ENCODE measurements at places on chromosomes 12 and 14. TPM values are rescaled to one million over a fixed set of nuclear protein-coding genes. Genes with fewer than 3 reads are reported as not detected.

The FICD gene
- total RNA-seq: 6.5 TPM

The MYF6 gene
- total RNA-seq: not detected

The CCND2 gene
- 562 TPM for total RNA-seq

The CPNE6 gene
- total RNA-seq: 2.4 TPM

The POTEM gene
- total RNA-seq: not detected

The KRT8 gene
- 94.6 TPM for total RNA-seq

The CLBA1 gene
- total RNA-seq: 6.5 TPM

GRCh38 chr12:66032739-66033138 is 97.8 kb downstream of the LLPH start:
- DNase-seq: no peak

- no peak for DNase-seq
These were observed 1100.3 kb downstream of the BCL11B start for GRCh38 chr14:98171654-98172053.

DNA sequence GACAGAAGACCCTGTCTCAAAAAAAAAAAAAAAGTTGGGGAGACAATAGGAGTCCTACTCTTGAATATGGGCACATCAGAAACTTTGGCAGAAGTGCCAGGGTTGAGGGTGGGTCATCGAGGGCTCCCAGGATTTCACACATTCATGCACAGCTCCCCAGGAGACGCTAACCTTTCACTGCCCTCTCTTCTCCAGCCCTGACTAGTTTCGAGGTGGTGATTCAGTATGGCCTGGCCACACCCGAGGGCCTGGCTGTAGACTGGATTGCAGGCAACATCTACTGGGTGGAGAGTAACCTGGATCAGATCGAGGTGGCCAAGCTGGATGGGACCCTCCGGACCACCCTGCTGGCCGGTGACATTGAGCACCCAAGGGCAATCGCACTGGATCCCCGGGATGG is 29.4 kb upstream of the LRP1-AS start:
- DNase-seq: no peak

GRCh38 chr14:29895591-29896083 is 32.0 kb downstream of the PRKD1 start:
- DNase-seq: no peak

GRCh38 chr12:12032260-12032791 is 38.4 kb upstream of the BCL2L14 start:
- no peak for DNase-seq

- no peak for DNase-seq
These were observed 52.9 kb downstream of the GXYLT1 start for GRCh38 chr12:42091769-42092168.

DNA sequence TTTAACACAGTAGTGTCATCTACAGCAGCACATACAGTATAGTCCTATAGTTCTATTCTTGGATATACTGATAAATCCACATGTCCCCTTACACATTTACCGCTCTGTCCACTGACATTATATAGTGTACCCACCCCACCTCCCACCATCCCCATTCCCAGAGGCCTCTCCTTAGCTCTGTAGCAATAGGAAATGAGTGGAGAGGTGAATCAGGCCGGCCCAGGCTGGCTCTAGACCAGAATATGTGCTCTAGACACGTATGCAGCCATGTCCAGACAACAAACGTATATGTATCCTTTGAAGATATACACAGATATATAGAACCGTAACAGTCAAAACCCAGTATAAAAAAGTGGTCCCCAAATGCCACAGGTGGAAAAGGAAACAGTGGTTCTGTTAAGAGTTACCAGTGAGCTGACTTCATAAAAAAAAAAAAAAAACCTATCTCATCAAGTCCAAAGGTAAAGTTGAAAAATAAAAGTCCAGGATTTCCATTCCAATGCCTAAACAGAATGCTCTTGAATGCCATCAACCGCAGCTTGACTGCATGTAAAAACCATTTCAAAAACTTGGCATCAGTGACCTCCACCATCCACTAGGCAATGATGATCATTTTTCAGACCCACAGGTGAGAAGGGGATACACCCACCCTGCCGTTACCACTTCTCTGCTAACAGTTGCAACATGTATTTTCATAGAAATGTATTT is 16.7 kb downstream of the EGLN3 start:
- DNase-seq: no peak

GRCh38 chr12:25069224-25069623 is 120.3 kb upstream of the BCAT1 start:
- DNase-seq: no peak

- no peak for DNase-seq
These were observed 133.4 kb downstream of the SLC6A15 start for GRCh38 chr12:84779169-84779568.

GRCh38 chr12:118023301-118023860 is 6.9 kb downstream of the RFC5 start:
- DNase-seq: no peak

- DNase-seq: no peak
These were observed 32.5 kb upstream of the LALBA start for GRCh38 chr12:48602192-48602989.

GRCh38 chr14:32693114-32693513 is 245.6 kb upstream of the NPAS3 start:
- DNase-seq: no peak

DNA sequence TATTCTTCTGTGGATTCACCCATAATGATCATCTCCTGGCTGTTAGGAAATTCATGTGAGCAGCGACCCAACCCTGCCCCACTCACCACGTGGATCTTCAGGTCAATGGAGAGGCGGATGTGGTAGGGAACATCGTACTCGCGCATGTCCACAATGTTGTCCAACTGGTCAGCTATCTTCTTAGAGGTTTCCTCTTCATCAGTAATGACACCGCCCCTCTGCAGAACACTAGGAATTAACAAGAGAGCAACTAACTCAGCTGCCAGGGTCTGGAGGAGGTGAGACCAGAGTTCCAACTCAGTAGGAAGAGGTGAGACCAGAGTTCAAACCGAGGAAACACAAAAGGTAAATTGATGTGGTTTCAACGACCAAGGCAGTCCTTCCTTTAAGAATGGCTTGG is 9.7 kb downstream of the POLE start:
- DNase-seq: no peak

DNA sequence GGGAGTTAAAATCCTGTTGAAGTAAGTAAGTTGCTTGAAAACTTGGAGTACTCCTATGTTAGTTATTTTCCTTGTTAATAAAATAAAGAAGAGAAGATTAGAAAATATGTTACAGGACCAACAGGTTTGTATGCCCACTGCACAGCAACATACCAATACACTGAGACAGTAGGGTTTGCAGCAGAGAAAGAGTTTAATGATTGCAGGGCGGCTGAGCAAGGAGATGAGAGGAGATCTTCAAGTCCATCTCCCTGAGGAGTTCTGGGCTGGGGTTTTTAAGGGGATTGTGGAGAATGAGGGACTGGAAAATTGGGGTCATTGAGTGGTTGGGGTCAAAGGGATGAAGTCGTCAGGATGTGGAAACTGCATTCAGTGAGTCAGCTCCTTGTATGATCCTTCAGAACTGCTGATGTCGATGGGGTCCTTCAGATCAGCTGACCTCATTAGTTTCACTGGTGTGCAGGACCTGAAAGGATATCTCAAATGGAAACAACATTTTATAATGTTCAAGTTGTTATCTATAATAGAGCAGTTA is 4.3 kb upstream of the HSD17B6 start:
- no peak for DNase-seq

DNA sequence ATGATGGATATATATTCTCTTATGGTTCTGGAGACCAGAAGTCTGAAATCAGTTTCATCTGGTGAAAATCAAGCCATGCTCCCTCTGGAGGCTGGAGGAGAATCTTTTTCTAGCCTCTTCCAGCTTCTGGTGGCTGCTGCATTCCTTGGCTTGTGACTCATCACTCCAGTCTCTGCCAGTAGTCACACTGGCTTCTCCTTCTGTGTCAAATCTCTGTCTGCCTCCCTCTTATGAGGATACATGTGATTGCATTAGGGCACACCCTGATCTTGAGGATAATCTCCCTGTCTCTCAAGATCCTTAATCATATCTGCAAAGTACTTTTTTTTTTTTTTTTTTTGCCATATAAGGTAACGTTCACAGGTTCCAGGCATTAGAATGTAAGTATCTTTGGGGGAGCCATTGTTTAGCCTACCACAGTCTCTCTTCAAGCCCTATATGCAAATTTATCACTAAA is 17.7 kb downstream of the DNAL1 start:
- no peak for DNase-seq

DNA sequence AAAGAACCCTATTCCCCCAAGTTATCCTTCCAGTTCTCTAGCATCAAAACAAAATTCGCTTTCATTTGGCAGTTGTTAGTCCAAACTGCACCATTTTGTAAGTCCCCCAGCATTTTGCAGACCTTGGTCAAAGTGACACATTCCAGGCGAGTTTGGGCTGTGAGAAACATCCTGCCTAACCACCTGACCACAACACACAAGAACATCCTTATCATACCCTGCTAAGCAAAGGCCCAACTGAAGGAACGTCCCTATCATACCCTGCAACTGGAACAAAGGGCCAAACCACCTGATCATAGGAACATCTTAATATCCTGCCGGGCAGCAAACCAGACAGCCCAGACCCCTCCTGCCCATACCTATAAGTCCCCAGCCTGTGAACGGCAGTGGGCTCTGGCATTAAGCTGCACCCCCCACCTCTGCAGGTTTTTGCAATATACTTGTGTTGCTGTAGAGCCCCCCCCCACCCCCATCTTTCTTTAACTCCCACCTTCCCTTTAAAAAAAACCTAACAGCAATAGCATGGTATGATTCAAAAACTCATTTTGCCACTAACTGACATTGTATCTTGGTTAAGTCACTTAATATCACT is 2.7 kb downstream of the PCNX4 start:
- DNase-seq: no peak

DNA sequence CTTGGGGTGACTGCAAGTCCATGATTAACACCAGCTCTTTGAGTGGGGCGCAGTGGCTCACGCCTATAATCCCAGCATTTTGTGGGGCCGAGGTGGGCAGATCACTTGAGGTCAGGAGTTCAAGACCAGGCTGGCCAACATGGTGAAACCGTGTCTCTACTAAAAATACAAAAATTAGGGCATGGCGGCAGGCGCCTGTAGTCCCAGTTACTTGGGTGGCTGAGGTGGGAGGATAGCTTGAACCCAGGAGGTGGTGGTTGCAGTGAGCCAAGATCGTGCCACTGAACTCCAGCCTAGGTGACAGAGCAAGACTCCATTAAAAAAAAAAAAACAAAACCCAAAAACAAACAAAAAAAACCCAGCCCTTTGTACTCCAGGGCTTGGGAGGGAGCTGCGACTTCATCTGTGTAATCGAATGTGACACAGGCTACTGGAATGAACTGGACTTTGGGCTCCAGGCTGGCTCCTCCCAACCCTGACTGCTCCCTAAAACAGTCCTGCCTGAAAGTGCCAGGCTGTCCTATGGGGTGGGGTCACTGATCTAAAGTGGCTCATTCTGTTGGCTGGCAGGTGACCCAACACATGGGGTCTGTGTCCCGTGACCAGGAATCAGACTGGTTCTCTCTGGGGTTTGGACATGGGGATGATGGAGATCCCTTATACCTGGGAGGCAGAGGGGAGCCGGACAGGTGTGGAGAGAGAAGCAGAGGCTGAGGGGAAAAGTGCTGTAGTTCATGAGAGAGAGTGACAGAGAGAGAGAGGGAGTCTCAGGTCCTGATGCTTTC is 9.3 kb upstream of the C12orf43 start:
- no peak for DNase-seq

Data from umbilical cord (tissue), 2 donors.